ENCODE measurements at places on chromosomes 5 and 9.

GRCh38 chr5:80372780-80373179 is 35.1 kb upstream of the ZFYVE16 start:
- no peak for DNase-seq

GRCh38 chr9:78238046-78239038 is 2.5 kb downstream of the CEP78 start:
- DNase-seq = no peak

DNA sequence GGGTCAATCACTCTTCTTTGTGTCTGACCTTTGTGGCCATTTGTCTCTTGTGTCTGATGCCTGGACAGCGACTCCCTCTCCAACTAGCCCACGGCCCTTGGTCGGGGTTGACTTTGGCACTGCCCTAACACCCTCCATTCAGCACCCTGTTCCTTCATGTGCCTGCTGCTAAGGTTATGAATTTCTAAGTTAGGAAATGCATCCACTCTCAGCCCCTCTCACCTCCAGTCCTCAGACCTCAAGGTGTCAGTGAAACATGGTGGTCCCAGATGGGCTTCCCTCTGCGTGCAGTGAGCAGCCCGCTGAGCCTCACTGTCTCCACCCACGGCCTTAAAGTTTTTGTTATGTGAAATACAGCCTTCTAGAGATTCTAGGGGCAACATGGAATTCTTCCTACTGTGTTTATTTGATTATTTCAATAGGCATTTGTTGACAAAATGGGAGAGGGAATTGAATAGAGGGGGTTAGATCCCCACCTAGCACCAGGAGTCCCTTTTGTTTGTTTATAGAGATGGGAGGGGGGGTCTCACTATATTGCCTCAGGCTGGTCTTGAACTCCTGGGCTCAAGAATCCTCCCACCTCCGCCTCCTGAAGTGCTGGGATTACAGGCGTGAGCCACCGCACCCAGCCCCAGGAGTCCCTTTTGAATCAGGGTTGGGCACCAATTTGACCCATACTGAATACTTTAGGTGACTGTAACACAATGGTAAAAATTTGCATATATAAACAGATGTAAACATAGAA is 1.6 kb upstream of the GLIPR2 start:
- no peak for DNase-seq

- no peak for DNase-seq
Measured at GRCh38 chr5:56069652-56070226, 75.0 kb upstream of the IL6ST start.

DNA sequence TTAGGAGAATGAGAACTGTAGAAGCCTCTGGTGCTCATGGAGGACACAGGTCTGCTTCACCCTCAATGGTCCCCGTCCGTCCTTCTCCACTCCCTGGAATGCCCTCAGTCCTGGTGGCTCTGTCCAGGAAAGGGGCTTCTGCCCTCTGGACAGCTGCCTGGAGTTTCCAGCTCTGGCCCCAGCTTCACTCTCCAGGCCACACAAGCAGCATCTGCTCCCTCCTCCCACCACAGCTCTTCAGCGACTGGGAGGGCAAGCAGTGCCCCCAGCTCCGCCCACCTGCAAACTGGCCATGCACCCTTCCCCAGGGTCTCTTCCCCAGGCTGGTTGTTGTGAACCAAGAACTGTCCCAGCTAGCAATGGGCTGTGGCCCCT is 4.7 kb downstream of the SARDH start:
- no peak for DNase-seq

DNA sequence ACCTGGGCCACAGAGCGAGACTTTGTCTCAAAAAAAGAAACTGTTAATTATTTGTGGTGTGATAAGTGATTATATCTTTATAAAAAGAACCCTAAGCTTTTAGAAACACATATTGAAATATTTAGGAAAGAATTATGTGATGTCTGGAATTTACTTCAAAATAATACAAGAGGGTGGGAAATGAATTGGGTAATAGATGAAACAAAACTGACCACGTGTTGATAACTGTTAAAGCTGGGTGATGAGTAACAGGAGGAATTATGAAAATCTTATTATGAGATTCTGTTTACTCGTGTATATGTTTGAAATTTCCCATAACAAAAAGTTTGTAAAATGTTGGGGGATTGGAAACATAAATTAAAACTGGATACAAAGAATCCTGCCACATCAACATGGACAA is 33.0 kb upstream of the PPP2CA start:
- no peak for DNase-seq

GRCh38 chr9:38334234-38334633 is 58.3 kb upstream of the ALDH1B1 start:
- DNase-seq = no peak

DNA sequence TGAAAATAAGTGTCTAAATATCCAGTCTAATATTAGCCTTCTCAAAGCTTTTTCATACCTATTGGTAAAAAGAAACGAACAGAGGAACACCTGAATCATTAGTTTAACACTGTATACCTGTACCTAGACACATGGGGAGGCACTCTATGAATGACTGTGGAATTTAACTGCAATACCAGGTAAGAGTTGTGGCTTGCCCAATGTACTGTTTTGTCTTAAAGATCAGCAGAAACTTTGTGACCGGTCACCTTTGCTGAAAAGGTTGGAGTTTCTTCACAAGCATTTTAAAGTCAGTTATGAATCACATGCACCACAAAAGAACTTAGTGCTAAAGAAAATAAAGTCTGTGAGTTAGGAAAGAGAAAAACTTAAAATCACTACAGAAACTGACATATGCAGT is 2.4 kb downstream of the PGGT1B start:
- DNase-seq = no peak

DNA sequence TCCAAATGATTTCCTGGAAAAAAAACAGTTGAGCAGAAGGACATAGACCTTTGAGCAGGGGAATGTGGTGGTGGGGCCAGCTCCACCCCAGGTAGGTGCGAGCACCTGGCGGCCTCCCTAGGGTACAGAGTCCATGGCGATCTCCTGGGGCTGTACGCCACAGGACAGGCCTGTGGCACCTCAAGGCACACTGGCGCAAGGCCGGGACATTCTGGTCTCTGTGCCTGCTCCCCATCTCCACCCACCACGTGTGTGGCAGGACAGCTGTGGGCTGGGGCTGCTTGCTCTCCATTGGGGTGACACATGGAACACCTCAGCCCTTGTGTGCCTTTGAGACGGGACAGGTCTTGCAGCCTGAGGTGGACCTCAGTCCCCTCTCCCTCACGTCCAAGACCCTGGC is 25.2 kb downstream of the WNK2 start:
- no peak for DNase-seq

DNA sequence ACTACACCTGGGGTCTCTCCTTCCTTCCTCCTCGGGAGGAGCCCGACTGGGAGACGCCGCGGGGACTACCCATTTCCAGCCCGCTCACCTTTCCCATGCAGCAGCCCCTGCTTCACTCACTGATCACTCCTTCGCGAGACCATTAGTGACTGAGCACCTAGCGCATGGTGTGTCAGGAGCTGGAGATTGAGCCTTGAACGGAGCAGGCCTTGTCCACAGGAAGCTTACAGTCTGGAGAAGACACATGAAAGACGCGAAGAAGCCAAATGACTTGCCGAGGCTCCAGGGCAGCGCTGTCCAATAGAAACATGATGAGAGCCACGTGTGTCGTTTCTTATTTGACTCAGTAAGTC is 283 bp upstream of the CFAP90 start:
- DNase-seq = no peak

DNA sequence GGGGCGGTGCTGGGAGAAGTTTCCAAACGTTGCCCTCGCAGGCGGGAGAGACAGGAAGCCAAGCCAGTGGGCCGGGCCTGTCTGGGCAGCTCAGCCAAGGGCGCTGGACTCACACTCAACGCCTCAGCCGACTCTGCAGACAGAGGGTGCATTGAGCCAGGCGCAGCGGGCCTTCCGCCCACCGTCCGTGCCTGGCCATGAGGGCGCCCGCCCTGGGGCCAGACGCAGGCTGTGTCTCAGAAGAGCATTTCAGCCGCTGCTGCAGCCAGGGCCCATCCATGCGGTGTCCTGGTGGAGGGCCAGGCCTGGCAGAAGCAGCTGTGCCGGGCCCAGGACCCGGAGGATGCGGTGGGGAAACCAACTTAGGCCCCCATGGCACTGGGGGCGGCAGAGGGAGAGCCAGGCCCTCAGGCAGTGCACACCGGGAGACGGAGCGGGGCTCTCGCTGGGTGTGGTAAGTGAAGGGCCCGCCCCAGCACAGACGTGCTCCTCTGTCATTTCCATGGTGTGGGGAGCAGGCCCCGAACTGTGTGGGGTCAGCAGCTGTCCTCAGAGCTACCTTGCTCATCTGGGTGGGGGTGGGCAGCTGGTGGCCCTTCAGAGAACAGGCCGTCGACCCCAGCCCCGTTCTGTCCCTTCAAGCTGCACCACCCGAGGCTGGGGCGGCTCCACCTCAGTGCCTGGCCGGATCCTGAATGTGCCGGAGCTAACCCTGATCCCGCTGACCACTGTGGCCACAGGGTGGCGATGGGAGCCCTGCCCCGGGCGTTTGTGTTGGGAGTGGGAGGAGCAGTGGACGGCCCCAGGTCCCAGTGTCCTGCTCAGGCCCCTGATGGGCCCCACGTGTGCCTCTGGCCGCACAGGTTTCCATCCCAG is 18.0 kb downstream of the DNLZ start:
- no peak for DNase-seq

DNA sequence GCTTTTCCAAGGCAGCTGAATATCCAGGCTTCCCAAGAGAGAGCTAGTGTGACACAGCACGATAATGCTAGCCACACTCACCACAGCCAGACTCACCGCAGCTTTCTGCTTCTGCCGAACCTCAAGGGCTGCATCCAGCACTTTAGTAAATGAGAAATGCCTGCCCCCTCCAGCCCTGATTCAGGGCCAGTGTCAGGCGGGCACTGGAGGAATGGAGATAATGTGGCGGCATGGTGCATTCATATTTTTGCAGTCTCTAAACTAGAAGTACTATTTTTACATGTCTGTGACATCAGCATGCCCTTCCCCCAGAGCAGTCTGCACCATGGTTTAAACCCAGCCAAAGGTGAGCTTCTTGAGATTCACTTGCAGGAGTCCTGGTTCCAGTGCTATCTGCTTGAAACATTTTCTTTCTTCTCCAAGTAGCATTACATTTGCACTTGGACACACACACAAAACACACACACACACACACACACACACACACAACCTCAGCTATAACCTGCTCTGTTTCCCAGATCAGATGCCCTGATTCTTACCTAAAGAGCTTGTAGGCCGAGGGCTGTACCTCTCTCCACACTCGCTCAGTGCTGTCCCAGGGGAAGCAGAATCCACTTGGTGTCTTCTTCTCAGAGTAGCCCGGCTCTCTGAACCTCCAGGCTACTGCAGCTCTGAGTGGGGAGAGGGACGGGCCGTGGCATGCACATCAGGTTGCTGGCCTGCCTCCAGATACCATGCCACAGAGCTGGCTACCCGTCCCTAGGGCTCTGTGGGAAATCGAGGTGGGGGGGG is at the start of gene FGF1:
FGF1 (minus strand) TSS at position 673 of the 792 bp plus-strand sequence. CDS start 71,963 bp downstream, outside the sequence.
- DNase-seq = no peak

GRCh38 chr5:31232273-31232888 is 38.9 kb downstream of the CDH6 start:
- DNase-seq = peak; percentile 82

GRCh38 chr5:56588131-56588487 is 227.2 kb upstream of the MAP3K1 start:
- no peak for DNase-seq

GRCh38 chr9:93600504-93600903 is 24.1 kb downstream of the PHF2 start:
- DNase-seq = no peak

- DNase-seq = no peak
Measured at GRCh38 chr9:16325966-16326365, 544.5 kb downstream of the BNC2 start.

DNA sequence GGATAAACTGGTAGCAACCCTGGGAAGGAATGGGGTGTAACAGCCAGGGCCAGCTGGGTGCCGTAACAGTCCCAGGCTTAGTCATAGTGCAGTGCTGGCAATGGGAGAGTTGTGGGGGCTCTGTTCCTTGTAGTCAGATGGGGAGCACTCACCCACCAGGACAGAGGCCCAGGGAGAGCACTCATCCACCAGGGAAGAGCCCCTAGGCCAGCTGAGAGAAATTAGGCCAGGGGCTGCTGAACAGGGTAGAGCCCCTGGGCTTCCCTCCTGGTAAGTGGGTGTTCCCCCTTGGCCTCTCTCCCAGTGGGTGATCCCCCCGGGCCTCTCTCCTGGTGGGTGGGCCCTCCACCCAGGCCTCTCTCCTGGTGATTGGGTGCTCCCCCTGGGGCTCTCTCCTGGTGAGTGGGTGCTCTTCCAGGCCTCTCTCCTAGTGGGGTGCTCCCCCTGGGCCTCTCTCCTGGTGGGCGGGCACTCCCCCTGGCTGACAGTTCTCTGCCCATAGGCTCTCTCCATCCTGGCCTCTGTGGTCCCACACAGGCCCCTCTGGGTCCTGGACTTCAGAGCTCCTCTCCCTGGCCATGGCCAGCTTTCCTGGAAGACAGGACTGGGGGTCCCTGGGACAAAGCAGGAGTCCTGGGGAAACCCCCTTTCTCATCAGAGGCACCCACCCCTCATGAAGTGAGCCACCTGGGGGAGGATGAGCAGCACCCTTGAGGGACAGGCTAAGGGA is 13.4 kb downstream of the FGD3 start:
- DNase-seq = no peak

DNA sequence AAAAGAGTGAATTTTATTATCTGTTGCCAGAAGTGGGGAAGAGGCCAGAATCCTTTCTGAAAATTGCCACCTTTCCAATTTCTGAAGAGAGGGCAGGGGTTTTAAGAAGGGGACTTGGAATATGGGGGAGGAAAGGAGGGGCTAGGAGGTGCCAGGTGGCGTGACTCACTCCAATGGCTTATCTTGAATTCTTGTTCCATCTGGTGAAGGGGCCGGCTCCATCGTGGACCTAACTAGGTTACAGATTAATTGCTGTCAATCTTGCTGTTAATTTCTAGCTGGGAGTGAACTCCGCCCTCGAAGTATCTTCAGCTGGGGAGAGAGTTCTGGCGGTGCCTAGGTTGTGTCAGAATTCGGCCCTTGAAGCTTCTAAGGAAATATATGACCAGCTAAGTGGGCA is 138.7 kb downstream of the YTHDC2 start:
- DNase-seq = no peak

DNA sequence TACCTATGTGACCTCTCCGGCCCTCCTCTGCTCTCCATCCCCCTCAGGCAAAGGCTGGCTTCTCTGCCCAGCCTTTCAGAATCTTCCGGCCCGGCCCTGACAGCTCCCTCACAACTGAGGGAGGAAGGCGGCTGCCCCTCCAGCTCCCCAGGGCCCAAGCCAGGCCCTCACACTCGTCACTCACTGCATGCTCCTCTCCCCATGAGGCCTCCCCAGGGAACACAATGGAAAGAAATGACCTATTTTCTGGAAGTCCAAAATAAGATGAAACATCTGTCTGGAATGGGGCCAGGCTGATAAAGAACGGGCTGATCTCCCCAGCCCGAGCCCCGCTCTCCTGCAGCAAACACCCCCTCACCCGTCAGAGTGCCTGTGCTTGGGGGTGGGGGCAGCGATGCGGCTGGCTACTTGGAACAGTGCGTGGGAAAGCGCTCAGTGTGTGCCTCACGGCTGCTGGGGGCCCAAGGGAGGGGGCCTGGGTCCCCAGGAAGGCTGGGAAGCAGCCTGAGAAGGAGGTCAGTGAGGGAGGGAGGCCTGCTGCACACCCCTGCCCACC is 11.3 kb downstream of the PDGFRB start:
- DNase-seq = no peak

Measured in NCI-H446 (cell line).